ENCODE measurements at places on chromosomes 12 and 14. TPM values are rescaled to one million over a fixed set of nuclear protein-coding genes. Genes with fewer than 3 reads are reported as not detected.

- DNase-seq = no peak
Observed at GRCh38 chr12:42969355-42969754, 379.8 kb upstream of the PRICKLE1 start.

GRCh38 chr14:34437729-34438080 lies 24.3 kb downstream of the SPTSSA start:
- DNase-seq = no peak

DNA sequence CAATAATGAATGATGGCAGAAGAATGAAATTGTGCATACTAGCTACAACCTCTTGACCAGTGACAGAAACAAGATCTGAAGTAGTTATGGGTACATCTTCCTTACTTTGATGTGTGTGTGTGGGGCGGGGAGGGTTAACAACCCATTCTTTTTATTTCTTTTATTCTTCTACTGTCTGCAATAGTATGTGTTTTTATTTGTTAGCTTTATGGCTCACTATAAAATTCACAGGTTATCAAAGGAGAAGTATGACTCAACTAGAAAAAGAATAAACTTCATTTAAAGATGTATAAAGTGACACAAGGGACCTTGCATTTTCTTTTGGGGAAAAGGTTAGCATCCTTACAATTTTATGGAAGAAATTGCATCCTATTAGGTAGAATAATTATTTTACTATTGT lies 430.5 kb downstream of the DAD1 start:
- DNase-seq = no peak

- no peak for DNase-seq
Observed at GRCh38 chr12:72521326-72521725, 249.2 kb downstream of the TRHDE start.

DNA sequence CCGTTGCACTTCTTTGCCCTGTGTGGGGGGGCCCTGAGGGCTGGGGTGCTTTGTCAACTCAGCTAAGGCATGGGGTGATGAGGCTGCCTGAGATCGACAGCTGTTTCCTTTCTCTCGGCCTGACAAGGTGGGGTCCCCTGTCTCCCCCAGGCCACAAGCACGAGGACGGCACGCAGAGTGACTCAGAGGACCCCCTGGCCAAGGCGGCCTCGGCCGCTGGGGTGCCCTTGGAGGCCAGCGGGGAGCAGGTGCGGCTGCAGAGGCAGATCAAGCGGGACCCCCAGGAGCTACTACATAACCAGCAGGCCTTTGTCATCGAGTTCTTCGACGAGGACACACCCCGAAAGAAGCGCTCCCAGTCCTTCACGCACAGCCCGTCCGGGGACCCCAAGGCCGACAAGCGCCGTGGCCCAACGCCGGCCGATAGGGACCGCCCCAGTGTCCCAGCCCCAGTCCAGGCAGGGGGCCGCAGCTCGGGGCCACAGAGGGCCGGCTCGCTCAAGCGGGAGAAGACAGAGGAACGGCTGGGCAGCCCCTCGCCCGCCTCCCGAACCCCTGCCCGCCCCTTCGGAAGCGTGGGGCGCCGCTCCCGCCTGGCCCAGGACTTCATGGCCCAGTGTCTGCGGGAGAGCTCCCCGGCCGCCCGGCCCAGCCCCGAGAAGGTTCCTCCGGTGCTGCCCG lies 18.8 kb downstream of the CEP170B start:
- no peak for DNase-seq

GRCh38 chr12:5083955-5084849 lies 40.5 kb downstream of the KCNA5 start:
- no peak for DNase-seq

- no peak for DNase-seq
Observed at GRCh38 chr14:56809270-56810146, 771 bp downstream of the OTX2 start.

LGR5 gene
- total RNA-seq = 1.4 TPM

GARIN6 gene
- not detected for total RNA-seq

PLBD1 gene
- 30.5 TPM for total RNA-seq

- DNase-seq = no peak
Observed at GRCh38 chr12:98465505-98465904, 49.9 kb upstream of the TMPO start.

TMTC2 gene
- 13.5 TPM for total RNA-seq

DNA sequence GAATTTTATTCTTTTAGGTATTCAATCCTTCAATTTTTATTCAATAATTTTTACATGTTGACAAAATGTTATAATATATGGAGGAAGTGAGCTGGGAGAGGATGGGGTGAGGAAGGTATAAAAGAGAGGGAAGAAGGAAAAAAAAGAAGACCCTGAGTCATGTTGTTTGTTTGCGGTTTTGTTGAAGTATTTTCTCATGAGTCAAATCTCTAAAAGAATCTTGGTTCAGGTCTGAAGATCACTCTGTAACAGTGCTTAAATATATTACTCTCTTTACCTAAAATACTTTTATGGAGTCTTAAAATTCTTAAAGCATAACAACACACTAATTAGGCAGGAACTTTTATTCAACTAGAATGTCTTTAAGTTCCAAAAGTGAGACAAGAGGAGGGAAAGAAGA lies 489.6 kb upstream of the GARIN6 start:
- DNase-seq = no peak

DNA sequence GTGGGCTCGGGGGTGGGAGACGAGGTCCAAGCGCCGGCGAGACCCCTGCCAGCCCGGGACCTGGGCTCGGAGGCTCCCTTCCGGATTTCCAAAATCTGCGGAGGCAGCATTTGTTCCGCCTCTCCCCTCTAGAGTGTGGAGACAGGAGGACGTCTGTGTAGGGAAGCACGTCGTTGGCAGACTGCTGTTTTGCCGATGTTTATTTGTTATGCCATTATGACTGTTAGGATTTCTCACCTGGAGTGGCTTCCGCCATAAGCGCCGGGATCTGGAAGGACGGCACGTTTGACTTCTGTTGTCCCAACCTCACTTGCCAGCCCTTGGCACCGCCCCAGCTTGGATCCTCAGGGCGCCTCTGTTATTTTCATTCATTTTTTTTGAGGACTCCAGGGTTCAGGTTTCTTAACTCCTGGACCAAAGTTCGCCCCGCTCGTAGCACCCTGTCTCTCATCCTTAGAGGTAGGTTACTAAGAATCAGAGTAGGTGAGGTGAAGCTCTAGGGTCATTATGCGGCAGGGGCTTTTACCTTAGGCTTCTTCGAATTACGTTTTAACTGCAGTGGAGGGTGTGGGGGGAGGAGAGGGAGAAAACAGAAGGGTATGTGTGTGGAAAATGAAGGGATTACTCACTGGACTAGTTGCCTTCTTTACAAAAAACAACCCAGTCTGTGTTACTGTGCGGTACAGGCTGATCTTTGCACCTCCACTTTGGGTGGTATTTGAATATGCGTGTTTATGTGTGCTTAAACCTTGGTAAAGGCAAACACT lies 547 bp upstream of the PYGL start:
- no peak for DNase-seq

All from type B pancreatic cell (in vitro differentiated cells).